ENCODE measurements at places on chromosomes 1 and 21. TPM values are rescaled to one million over a fixed set of nuclear protein-coding genes. Genes with fewer than 3 reads are reported as not detected.

Gene PRAMEF14
- not detected for total RNA-seq

Gene ACTL8
- not detected for total RNA-seq

Gene DMRTA2
- total RNA-seq = not detected

Gene HAO2
- not detected for total RNA-seq

Gene DNALI1
- 0.40 TPM for total RNA-seq

- H3K4me3 ChIP-seq = no peak overlapping the region
- no peak for DNase-seq
- H3K4me1 ChIP-seq = peaks cover 47% of the 10 kb centered on the region
- H3K27ac ChIP-seq = peak overlapping the region; percentile 36
Observed at GRCh38 chr1:223732993-223733798, 20.9 kb downstream of the CAPN2 start.

- no peak overlapping the region for H3K4me3 ChIP-seq
- DNase-seq = no peak
- H3K4me1 ChIP-seq = peaks cover under 1% of the 10 kb centered on the region
- H3K27me3 ChIP-seq = peaks cover 28% of the 10 kb centered on the region
Observed at GRCh38 chr1:67759692-67760029, 73.6 kb downstream of the GNG12 start.

DNA sequence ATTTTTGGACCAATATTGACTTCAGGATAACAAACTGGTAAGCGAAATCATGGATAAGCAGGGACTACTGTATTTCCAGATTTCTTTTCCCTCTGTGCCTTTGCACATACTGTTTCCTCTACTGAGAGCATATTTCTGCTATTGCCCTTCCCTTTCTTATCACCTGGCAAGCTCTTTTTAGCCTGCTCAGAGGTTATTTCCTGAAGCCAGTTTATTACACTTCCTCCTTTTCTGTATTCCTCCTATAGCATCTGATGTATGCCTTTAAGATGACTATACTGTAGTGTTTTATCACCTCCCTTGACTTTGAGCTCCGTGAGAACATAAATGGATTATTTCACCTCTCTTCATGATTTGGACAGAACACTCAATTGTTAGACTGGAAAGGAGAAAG, 49.0 kb downstream of the MAGI3 start:
- no peaks in the 10 kb centered on the region for H3K27me3 ChIP-seq
- DNase-seq = no peak
- H3K4me3 ChIP-seq = no peak overlapping the region
- no peaks in the 10 kb centered on the region for H3K4me1 ChIP-seq
- H3K27ac ChIP-seq = no peak overlapping the region

- H3K4me1 ChIP-seq = peaks cover 5% of the 10 kb centered on the region
- H3K27me3 ChIP-seq = peaks cover 91% of the 10 kb centered on the region
- H3K27ac ChIP-seq = no peak overlapping the region
- H3K4me3 ChIP-seq = no peak overlapping the region
- DNase-seq = no peak
- H3K36me3 ChIP-seq = no peaks in the 10 kb centered on the region
Observed at GRCh38 chr1:202642619-202643291, 67.5 kb downstream of the SYT2 start.

- H3K27me3 ChIP-seq = no peaks in the 10 kb centered on the region
- no peaks in the 10 kb centered on the region for H3K4me1 ChIP-seq
- no peak for DNase-seq
- no peak overlapping the region for H3K4me3 ChIP-seq
- H3K27ac ChIP-seq = no peak overlapping the region
- no peaks in the 10 kb centered on the region for H3K36me3 ChIP-seq
Observed at GRCh38 chr1:165050246-165050645, 306.3 kb downstream of the LMX1A start.

Gene LELP1
- total RNA-seq = not detected

Gene RAD54L
- 46.7 TPM for total RNA-seq

GRCh38 chr1:112946683-112947082, 9.3 kb downstream of the SLC16A1 start:
- H3K36me3 ChIP-seq = peaks cover 16% of the 10 kb centered on the region
- H3K4me3 ChIP-seq = no peak overlapping the region
- peaks cover 9% of the 10 kb centered on the region for H3K4me1 ChIP-seq
- no peak for DNase-seq
- no peaks in the 10 kb centered on the region for H3K27me3 ChIP-seq

Data from activated CD4-positive, alpha-beta T cell treated with anti-CD3 and anti-CD28 coated beads, Interleukin-2, amount 10 ng/mL, durations not matched to agents 7 days and 5 days (primary cell).